H7 (cell line): ENCODE measurements at places on chromosomes 7 and 10.
A peak's percentile ranks its signal among the peaks of the same experiment; 100 is the strongest.

- DNase-seq = no peak
Measured at GRCh38 chr10:55283031-55283430, 482.0 kb upstream of the PCDH15 start.

DNA sequence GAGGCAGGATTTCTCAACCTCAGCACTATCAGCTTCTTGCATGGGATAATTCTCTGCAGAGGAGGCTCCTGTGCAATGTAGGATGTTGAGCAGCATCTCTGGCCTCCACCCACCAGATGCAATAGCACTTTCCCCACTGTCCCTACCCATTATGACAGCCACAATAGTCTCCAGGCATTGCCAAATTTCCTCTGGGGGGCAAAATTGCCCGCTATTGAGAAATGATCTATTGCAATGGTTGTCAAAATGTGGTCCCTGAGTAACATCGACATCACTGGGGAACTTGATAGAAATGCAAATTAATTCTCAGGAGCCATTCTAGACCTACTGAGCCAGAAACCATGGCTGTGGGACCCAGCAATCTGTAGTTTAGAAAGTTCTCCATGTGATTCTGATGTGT, 7.0 kb downstream of the KCNK18 start:
- DNase-seq = no peak

GRCh38 chr10:29611781-29612381, 22.9 kb downstream of the SVIL start:
- no peak for DNase-seq

DNA sequence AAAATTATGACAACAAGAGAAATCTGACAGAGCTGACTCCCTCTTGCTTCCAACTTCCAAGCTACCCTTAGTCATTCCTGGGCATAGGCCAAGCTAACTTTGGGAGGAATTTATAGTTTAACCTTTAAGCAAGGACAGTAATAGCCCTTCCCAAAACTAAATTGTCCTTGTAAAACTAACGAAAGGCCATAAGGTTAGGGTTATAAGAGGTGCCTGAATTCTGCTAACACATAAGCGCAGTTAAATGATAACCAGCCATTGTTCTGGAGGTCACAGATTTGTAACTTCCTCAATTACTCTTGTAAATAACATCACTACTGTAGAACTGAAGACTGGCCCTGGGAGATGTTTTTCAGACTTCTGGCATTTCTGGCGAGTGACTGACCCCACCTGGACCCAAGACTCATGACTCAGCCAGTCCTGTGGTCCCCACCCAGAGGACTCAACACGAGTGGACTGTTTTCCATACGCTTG, 481.2 kb downstream of the KCNMA1 start:
- no peak for DNase-seq

- no peak for DNase-seq
Measured at GRCh38 chr10:127398140-127398970, 150.8 kb upstream of the NPS start.

GRCh38 chr10:59991117-59991516, 84.8 kb upstream of the CCDC6 start:
- no peak for DNase-seq

GRCh38 chr7:45033261-45033930, 33.4 kb downstream of the CCM2 start:
- no peak for DNase-seq

- DNase-seq = no peak
Measured at GRCh38 chr7:17046666-17047065, 164.9 kb upstream of the AGR3 start.

DNA sequence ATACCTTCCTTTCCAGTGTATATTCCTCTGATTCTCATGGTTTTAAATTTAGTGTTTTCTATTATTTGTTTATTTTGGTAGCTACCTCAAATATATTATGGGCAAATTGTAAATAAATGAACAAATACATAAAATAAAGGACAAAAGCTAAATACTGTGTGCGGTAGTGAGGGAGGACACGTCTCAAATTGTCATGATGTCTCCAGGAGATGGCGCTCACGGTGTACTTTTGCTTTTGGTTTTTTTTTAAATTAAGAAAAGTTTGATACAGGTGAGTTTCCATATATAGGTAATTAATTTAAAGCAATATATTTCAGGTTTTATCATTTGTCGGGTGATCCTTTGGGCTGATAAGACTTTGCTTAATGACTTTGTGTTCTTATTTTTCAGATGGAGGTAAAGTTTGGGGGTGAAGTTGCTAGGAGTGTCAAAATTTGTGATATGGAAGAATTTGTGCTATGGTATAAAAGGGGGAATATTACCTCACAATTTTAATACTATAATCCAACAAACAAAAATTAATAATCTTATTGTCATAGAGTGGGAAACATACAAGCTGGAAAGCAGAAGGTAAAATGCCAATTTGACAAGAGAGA, 68.4 kb upstream of the TMEM229A start:
- peak; percentile 15 for DNase-seq

DNA sequence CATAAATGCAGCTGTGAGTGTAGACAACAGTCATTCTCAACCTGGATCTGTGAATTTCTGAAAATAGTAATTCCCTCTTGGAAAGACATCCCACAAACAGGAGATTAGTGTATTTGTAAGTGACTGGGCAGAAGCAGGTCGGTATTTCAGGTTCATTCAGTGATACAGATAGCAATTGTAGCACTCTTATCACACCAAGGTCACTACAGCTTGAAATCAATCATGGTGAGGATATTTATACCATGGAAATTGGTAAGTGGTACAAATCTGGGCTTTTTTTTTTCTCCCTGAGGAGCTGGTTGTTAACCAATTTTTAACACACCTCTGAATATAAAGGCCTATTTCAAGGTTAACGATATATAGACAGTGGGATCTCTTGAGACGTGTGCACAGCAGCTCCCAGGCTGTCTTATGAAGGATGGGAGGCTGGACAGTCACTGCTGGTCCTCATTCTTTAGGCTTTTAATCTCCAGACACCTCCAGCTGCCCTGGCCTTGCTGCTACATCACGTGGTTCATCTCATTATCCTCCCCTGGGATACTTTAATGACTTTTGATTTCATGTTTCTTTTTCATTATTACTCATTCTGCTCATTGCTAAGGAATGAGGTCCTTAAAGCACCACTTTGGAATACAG, 87.1 kb downstream of the ITGA8 start:
- DNase-seq = no peak

- DNase-seq = no peak
Measured at GRCh38 chr7:91922857-91923256, 17.8 kb upstream of the AKAP9 start.

DNA sequence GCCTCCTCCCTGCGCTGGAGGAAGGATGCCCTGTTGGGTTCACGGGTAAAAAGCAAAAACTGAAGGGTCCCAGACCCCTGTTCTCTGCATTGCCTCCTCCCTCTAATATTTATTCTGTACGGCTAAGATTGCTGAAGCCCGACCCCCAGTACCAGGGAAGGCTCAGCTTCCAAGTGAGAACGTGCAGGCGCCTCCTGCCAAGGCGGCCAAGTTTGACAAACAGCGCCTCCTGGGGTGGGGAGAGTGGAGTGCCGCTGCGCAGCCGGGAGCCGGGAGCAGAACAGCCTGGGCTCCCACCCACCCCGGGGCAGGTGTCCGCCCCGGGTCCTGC, 4.7 kb upstream of the EBF3 start:
- peak; percentile 94 for DNase-seq

GRCh38 chr7:114864278-114864677, 57.6 kb upstream of the MDFIC start:
- no peak for DNase-seq

GRCh38 chr10:93160829-93161228, 87.1 kb downstream of the CYP26A1 start:
- DNase-seq = no peak

DNA sequence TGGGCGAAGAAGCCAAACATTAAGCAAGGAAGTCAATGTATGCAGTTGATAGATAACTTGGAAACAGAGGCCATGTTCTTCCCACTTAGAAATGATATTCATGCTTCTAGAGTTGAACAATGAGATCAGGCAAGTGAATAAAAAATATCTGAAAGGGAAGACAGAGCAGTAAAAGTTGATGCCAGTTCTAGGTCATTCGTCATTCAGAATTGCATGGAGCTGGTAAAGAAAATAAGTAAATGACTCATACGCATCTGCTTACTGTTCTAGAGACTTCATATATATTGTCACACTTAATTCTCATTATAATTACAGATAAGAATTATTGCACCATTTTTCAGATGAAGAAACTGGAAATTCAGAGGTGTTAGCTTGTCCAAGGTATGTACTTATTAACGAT, 158.9 kb upstream of the FERD3L start:
- no peak for DNase-seq

DNA sequence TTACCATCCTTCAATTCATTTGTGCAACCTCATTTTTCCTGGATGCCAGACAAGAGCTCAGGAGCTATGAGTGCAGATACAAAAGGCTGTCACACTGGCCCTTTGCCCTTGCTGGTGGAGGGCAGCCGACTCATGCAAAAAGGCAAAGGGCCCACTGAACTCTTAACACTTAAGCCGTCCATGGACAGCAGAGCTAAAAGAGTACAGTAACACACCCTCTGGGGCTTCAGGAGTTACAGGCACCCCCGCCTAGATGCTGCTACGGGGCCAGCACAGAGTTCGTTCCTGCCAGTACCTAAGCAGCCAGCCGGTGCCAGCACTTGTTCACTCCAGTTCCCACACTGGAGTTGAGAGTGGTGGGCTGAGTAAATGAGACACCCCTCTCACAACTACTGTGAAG, 69.9 kb upstream of the MRLN start:
- DNase-seq = no peak

DNA sequence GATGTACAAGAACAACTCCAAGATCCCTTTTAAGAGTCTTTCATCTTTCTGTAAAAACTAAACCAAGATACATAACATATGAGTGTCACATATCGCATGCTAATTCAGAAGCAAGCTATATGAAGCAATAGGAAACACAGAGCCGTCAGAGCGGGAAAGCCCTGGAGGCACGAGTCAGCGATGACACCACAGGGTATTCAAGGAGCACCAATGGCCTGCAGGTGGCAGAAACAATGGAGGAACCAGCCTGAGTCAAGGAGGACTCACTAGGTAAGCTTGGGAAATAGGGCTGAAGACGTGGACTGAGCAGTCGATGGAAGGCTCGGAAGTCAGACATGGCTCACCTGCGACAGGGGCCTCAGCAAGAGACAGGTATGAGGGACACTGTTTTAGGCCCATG, 214.4 kb downstream of the FAM107B start:
- peak; percentile 59 for DNase-seq

- no peak for DNase-seq
Measured at GRCh38 chr7:5702876-5703571, 78.4 kb downstream of the RNF216 start.

DNA sequence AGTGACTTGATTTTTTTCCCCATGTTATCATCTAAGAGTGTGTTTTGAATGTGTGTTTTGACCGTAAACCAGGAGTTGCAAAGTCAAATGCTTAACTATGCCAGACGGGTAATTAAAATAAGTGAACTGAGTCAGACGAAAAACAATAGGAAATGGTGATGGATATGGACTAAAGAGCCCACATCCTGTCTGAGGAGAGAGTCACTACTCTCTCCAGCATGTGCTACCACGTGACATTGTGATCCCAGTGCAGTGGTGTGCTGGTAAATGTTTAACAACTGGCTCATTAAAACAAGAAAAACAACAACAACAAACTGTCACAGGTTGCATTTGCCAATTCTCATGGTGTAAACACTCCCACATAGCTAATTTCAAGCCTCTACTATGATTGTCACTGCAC, 164.3 kb downstream of the SUGCT start:
- peak; percentile 4 for DNase-seq

DNA sequence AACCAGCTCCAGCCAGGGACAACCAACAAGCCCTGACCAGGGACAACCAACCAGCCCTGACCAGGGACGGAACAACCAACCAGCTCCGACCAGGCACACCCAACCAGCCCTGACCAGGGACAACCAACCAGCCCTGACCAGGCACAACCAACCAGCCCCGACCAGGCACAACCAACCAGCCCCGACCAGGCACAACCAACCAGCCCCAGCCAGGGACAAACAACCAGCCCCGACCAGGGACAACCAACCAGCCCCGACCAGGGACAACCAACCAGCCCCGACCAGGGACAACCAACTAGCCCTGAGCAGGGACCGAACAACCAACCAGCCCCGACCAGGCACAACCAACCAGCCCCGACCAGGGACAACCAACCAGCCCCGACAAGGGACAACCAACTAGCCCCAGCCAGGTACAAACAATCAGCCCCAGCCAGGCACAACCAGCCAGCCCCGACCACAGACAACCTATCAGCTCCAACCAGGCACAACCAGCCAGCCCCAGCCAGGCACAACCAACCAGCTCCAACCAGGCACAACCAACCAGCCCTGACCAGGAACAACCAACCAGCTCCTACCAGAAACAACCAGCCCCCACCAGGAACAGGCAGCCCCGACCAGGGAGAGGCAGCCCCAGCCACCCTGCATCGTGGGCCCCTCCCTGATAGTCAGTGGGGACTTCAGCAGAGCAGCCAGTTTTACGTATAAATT, 56.4 kb downstream of the PROSER2 start:
- DNase-seq = peak; percentile 49

GRCh38 chr10:8919280-8919679, 864.8 kb downstream of the GATA3 start:
- DNase-seq = no peak
